ENCODE measurements at places on chromosomes 12 and 14. TPM values are rescaled to one million over a fixed set of nuclear protein-coding genes. Genes with fewer than 3 reads are reported as not detected.

The SAV1 gene
- 14.8 TPM for total RNA-seq

The COCH gene
- total RNA-seq, result 3.2 TPM

The SERPINA3 gene
- not detected for total RNA-seq

The ACSM4 gene
- not detected for total RNA-seq

The FSCB gene
- not detected for total RNA-seq

The KRT78 gene
- total RNA-seq, result not detected

The ZDHHC22 gene
- total RNA-seq, result 0.12 TPM

The RND1 gene
- total RNA-seq, result 2.9 TPM

GRCh38 chr12:52506858-52507715, 13.1 kb downstream of the KRT5 start:
- peak; percentile 93 for DNase-seq

DNA sequence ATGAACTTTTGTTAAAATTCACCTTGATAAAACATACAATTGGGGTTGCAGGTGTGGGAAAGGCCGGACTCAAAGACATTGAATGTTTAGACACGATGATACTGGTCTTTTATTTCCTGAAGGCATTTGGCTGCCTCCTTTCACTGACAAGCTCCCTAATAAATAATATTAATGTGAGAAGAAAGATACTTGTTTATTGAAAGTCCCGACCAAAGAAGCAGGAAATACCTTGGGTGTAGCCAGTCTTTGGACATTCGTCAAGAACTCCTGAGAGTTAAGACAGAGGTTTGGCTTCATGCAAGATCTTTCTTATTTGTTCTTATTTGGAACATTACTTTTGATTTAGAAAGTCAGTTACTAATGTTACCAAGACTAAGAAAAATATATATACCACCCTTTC, 1133.8 kb upstream of the SEL1L start:
- DNase-seq, result no peak

DNA sequence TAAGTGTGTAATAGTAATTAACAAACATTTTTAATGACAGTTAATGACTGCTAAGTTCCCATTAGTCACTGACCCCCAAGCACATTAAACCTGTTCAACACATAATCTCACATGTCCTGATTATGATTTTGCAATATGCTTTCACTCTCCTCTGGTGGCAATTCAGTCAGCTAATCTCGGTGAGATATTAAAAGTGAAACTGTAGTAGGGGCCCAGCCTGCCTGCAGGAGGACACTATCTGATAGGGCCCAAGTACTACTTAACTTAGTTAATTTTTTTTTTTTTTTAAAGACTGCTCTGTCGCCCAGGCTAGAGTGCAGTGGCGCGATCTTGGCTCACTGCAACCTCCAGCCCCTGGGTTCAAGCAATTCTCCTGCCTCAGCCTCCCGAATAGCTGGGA, 48.8 kb downstream of the CIT start:
- no peak for DNase-seq

DNA sequence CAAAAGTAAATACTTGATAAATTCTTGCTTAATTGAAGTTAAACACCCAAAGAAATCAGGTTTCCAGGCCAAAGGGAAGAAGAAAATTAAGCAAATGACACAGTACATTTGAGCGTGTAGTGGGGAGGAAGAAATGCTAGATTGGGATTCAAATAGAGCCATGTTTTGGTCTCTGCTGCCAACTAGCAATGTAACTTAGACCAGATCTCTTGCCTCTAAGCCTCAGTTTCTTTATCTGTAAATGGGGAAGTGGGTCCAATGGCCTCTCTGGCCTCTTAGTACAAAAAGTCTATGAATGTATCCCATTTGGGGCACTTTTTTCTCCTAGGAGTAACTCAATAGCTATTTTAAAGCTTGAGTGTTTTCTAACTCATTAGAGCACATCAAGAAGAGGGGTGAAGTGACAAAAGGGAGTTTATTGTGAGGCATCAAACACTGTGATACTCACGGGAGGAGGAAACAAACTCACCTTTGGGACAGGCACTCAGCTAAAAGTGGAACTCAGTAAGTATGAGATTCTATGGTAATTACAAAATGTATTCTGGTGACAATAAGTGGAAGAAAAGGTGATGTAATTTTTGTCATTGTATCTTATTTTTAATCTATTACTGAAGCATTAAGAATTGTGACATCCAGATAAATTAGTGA, 55.8 kb downstream of the DAD1 start:
- no peak for DNase-seq

DNA sequence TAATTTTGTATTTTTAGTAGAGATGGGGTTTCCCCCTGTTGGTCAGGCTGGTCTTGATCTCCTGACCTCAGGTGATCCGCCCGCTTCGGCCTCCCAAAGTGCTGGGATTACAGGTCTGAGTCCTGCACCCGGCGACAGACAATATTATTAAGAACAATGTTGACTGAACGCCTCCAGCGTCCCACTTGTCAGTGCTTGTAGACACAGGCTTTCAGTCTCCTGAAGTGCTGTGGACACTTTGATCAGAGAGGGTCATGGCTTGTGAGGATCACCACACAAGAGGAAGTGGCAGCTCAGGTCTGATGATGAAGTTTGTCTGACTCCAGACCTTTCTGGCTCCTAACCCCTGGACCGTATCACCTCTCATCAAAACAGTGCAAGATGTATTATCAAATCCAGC, 114.6 kb downstream of the CHST11 start:
- DNase-seq, result no peak

GRCh38 chr12:76542908-76543307, 16.7 kb downstream of the OSBPL8 start:
- no peak for DNase-seq

DNA sequence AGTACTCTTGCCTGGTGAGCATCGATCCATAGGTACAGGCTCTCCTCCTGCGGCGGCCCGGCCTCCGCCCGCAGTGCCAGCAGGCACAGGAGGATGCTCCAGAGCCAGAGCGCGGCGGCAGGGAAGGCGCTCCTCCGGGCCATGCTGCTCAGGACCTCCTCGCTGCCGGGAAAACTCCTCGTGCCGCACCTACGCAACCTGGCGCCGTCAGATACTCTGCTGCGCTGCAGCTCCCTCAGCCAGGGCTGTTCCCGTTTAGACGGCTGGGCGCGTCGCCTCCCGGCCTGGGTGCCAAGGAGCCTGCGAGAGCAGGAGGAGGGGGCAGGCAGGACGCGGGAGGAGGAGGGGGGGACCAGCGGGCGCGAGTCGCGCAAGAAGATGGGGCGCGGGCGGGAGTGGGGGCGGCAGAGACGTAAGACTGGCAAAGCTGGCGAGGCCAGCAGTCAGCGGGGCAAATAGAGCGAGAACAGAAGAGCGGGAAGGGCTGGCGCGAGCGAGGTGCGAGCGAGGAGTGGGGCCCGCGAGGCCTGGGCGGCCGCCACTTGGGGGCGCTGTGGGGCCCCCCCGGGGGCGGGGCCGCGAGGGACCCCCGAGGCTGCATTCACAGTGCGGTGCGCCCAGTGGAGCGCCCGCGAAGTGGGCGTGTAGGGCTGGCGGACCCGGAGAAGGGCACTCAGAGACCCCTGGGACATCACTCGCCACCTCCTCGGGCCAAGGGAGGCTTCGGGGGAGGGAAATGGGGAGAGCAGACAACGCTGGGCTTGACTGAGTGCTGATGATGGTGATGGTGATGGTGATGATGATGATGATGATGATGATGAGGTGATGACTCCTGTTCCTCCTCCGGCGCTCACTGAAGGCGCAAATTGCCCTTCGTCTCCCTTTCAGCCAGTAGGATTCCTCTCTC, at the start of gene WIF1:
TSS of gene WIF1 (minus strand) at position 257 of the 907 bp plus-strand sequence. CDS start at position 143, 114 bp downstream.
- DNase-seq, result peak; percentile 4

- no peak for DNase-seq
Observed at GRCh38 chr12:45008211-45008610, 42.7 kb downstream of the DBX2 start.

DNA sequence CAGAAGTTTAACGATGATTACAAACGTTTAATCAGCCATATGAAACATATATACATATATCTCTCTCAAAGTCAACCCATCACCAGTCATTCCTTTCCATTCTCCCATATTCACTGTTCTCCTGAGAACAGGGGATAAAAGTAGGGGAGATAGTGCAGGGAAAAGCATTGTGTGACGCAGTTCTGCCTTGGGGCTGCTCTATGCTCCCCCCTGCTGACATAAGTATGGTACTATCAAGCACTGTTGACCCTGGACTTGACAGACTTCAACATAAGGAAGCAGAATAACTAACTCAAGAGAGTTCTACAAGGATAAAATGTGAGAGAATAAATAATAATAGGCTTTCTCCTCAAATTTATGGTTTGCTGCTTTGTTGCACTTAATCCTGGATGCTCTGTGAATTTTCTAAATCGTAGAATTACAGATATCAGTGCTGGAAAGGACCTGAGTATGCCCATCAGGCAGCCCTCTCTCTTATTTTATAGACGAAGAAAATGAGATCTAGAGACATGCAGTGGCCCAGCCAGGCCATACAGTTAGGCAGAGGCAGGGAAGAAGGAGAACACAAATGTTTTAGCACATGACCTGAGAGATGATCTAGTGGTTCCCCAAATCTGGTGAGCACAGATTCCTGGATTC, 87.2 kb downstream of the SCN8A start:
- peak; percentile 72 for DNase-seq

DNA sequence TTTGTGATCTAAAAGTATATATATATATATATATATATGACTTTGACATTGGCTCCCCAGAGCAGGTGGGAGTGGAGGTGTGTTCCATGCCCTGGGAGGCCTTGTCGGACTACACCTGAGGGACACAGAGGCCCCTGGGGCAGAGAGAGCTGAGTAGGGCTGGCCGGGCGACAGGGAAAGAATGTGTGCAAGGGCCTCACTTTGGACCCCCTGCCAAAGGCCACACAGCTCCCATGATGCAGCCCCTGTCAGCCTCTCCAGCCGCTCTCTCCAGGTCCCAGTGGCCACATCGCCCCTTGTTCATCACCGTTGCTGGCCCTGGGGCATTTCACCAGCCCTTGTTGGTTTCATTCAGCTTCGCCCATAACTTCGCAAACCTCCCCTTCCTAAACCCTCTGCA, 123.9 kb downstream of the BCL11B start:
- DNase-seq, result no peak

DNA sequence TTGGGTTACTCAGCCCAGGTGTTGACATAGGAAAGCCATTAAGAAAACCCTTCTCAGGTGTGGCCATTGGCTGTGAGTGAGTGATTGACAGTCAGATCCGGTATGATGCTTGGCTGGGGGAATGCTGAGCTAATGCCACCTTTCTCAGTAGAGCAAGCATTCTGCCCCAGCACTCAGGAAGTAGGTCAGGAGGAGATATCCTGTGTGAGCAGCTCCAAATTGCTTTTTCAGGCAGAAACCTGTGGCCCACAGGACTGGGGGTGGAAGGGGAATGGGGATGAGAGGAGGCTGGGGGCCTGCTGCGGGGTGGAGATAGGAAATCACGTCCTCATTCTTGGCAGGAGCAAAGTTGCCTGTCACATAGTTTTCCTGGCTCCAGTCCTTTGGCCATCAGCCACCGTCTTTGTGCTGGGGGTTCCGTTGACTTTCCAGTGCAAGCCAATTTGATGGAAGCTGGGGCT, 55.7 kb downstream of the NINJ2 start:
- DNase-seq, result peak; percentile 55

GRCh38 chr14:77868552-77869285, 68.8 kb downstream of the ADCK1 start:
- DNase-seq, result no peak

GRCh38 chr12:127742231-127742630, 524.7 kb upstream of the TMEM132C start:
- no peak for DNase-seq

DNA sequence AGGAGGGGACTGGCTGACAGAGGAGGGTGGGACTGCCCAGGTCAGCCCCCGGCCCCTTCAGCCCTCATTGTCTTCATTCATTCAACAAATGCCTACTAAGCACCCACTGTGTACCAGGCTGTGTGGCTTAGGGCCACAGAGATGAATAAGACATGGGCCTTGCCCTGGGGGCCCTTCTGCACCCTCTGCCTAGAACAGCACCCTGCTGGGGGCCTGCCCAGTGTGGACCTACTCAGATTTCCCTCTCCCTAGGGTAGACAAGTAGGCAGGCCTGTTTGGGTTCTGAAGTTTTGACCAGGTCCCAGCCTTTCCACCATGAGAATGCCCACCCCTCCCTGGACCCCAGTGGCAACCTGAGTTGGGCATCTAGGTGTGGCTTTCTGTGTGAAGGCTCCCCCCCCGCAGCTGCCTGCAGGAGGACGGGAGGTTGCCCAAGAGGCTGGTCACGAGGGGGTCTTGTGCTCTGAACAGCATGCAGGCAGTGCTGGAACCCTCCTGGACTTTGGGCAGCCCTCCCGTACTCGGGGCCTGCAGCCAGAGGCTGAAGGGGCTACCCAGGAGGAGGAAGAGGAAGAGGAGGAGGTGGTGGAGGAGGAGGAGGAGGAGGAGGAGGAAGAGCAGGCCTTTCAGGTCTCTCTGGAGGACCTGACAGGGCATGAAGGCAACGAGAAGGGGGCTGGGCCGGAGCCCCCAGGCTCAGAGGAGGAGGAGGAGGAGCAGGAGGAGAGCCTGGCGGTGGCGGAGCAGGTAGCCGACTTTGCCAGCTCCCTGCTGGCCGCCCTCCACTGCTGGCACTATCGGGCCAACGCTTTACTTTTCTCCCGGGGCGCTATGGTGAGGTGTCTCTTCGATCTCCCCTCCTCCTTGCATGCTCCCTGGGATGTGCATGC, 33.4 kb downstream of the PLEKHG3 start:
- no peak for DNase-seq

- no peak for DNase-seq
Observed at GRCh38 chr12:68768431-68768939, 22.5 kb downstream of the SLC35E3 start.

DNA sequence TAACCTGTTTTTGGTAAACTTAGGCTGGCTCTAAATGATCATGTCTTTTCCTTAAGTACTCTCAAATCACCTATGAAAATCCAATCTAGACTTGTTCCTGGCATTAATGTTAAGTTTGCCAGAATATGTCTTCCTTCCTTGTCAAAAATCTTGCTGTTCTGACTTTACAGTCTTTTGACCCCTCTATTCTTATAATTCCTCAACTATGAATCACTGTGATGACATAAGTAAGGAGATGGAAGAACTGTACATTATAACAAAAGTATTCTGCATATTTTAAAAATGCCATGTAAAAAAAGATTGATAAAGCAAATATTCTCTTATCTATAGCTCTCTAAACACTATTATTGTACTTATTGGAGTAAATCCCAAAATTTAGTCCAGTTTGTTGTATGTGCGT, 51.4 kb upstream of the BAZ1A start:
- peak; percentile 59 for DNase-seq

- DNase-seq, result no peak
Observed at GRCh38 chr14:101174522-101174838, 271.0 kb upstream of the RTL1 start.

GRCh38 chr12:12606781-12607589, 4.7 kb upstream of the CREBL2 start:
- no peak for DNase-seq

- no peak for DNase-seq
Observed at GRCh38 chr14:59483363-59483762, 845 bp downstream of the L3HYPDH start.

GRCh38 chr14:104319491-104320241, 181.3 kb downstream of the KIF26A start:
- DNase-seq, result no peak

Measured in cardiac muscle cell (in vitro differentiated cells and primary cell).